Chondrocyte (in vitro differentiated cells): ENCODE measurements at places on chromosomes 16 and 17.
A peak's percentile ranks its signal among the peaks of the same experiment; 100 is the strongest.

- DNase-seq, result no peak
Observed at GRCh38 chr16:58306327-58306726, 11.5 kb upstream of the PRSS54 start.

DNA sequence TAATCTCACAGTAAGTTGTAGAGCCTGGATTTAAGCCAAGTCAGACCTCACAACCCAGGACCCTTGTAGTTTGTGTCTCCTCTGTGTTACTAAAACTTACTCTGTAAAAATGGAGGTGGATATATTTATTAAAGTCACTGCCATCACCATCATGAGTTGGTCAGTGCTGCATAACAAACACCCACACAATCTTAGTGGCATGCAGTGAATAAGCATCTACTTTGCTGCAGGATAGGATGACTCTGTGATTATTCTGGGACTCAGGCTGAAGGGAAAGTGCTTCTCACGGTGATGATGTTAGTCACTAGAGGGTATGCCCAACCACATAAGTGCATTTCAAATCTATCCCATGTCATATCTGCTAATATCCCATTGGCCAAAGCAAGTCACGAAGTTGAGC, 398.7 kb downstream of the XYLT1 start:
- DNase-seq, result no peak

DNA sequence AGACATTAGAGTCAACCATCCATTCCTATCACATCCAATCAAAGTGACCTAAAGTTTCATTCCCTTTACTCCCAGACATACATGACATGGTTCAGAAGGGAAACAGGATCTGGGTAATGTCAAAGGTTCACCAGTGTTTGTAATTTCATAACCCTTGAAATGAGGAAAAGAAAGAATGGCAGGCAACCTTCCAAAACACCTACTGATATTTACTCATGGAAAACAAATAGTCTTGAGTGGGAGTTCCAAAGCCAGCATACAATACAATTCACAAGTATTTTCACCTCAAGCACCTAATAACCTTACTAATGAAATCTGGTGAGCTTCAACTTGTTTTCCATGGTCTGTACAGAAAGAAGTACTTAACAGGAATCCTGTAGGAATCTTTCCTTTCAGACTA, 72.5 kb upstream of the AXIN2 start:
- DNase-seq, result no peak

DNA sequence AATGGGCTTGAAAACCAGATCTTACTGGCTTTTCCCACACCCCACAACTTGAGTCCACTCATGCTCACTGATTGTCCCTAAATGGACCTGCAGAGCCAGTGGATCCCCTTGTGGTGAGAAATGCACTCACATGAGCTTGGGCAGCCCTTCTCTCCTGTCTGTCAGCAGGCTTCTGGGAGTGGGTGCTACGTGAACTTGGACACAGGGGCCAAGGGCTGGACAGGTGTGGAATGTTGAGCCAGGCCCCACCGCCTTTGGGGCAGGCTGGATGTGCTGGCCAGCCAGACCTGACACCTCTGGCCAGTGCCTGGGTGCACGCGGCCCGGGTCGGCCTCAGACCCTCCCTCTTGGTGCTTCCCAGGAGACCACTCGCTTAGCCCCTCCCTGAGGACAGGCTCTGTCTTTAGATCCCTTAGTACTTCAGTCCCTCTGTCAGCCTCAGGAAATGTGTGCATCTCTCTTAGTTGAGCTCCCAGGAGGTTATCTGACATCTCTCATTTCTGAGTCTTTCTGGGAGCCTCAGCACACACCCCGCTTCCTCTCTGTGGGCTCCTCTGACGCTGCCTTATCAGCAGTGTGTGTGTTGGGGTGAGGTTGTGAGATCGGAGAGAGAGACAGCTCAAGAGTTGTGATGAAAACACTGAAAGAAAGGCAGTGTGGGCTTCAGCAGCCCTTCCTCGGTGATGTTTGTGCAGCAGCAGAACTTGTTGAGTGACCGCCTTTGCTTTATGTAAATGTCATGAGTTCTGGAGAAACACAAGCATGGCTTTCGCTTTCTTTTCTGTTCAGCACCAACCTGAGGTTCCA, 117.0 kb downstream of the RAB11FIP4 start:
- no peak for DNase-seq

DNA sequence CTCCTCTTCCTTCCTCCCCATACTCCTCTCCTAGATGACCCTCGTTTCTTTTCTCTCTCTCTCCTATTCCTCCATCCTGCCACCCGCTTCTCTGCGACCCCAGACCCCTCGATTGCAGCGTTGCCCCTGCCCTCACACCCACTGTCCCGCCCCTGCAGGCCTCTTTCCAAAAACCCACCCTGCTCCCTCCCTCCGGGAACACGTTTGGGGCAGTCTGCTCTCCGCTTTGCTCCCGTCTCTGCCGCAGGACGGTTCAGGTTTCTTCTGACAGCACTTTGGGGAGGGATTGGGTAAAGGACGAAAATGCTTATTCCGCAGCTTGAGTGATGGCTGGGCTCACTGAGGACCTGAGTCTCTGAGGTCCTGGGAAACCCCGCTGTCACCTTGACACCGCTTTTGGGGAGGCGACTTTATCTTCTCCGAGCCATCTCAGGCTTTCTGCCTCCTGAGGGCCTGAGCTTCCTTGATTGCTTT, 690 bp downstream of the NDE1 start:
- no peak for DNase-seq

DNA sequence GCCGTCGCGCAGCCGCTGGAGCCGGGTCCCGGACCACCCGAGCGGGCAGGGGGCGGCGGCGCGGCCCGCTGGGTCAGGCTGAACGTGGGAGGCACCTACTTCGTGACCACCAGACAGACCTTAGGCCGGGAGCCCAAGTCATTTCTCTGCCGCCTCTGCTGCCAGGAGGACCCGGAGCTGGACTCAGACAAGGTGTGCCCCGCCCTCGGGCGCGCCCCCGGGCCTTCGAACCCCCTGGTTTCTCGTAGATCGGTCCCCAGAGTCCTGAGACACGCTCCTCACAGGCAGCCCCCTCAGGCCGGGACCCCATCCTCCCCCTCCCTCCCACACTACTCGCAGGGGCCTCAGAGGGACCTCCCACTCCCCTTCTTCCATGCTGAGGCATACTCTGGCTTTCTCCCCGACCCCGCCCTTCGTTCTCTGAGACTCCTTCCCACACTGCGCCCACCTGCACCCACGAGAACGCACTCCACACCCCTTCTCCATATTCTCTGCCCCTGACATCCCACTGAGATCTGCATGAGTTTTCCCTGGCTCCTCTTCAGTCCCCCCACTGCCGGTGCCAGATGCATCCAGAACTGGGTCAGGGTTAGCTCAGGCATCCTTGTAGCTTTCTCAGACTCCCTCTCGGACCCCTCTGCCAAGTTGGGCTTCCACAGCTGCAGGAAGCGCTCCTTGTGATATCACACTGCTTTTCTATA, 523 bp downstream of the KCTD2 start:
- no peak for DNase-seq

GRCh38 chr16:3182608-3183444, 5.2 kb upstream of the OR1F1 start:
- peak; percentile 87 for DNase-seq

DNA sequence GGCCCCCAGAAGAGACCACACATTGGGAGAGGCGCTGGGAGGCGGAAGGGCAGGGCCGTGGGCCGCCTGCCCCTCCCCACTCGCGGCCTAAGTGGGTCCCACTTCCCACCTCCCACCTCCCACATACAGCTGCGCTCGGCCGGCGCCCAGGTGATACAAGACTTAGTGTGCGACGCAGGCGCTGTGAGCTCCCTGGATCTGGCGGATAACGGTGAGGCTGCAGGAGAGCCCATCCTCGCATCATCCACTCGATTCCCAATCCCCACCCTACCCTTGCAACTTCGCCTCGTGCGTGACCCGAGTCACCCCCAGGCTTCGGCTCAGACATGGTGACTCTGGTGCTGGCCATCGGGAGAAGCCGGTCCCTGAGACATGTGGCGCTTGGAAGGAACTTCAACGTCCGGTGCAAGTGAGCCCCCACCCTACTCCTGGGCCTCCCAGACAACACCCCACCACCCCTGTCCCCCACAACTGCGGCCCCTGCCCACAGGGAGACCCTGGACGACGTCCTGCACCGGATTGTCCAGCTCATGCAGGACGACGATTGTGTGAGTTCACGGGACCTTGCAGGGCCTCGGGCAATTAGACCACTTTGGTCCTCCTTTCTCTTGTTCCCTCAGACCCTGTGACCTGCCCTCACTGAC, 3.9 kb downstream of the CARMIL2 start:
- DNase-seq, result no peak

GRCh38 chr16:51392521-51393187, 241.6 kb upstream of the SALL1 start:
- DNase-seq, result no peak

DNA sequence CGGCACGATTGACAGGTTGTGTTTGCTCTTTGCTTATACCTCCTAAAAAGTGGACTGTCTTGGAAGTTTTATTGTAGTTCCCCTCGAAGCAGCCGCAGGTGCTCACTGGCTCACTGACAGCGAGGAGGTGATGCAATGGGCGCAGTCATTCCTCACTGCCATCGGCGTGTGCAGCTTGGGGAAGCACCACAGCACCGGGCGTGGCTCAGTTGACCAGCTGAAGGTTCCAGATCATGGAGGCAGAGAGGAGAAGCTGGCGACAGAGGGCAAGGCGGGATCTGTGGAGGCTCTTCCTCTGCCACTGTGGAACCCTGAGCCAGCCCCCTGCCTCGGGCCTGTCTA, 72.1 kb upstream of the TNRC6C start:
- no peak for DNase-seq

GRCh38 chr17:2374549-2375285, 26.1 kb downstream of the MNT start:
- no peak for DNase-seq

- DNase-seq, result no peak
Observed at GRCh38 chr16:4131621-4132020, 15.4 kb upstream of the ADCY9 start.

DNA sequence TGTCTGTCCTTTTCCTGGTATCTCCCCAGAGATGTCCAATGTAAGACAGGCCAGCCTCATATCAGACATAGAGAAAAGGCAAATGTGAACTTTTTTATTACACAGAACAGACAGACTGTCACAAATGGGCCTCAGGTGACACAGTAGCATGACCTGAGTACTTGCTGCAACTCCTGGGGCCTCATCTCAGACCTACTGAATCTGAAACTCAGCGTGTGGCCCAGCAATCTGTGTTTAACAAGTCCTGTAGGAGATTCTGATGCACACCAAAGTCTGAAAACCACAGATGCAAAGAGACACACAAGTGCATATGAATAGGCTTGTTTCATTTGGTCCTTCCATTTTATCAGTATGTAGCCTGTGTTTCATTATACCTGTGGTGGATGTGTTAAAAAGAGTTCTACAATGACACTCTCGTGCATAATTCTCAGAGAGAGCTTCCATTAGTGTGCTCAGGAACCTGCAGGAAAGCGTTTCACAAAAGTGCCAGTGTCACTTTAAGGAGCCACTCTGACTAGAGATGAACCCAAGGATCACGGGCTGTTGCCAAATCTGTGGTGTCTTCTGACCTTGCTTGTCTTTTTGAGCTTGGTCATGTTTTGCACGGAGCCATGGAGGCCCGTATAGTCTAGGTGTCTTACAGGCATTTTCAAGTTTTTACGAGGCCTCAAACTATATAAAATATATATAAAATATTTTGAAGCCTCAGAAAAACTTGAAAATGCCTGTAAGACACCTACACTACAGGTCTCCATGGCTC, 33.8 kb upstream of the NF1 start:
- DNase-seq, result no peak

GRCh38 chr16:55147396-55147795, 176.6 kb upstream of the IRX6 start:
- DNase-seq, result no peak

DNA sequence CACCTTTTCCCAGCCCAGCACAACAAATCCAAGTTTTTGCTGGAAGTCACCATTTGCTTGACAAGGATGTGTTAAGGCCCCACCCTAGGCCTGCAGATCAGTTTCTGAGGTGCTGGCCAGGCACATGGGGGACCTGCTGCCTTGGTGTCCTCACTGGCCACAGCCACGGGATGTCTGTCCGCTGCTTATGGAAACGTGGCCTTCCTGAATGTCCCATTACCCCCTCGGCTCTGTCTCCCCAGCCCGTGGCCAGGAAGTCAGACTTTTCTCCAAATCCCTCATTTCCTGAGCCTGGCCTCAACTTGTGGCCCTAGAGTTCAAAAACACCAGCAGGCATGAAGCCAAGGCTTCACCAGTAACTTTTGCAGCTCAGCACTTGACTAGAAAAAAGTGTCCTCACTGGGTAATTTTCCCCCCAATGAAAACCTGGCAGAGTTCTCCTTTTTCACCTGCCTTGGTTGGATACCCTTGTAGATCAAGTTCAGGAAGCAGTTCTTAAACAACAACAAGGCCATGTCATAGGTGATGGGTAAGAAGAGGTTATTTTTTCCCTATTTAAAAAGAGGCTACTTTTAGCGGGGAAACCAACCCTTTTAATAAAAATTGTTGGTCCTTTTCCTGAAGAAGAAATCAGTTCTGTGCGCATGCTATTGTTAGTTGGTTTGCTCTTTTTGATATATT, 80.8 kb downstream of the SOCS1 start:
- DNase-seq, result no peak

DNA sequence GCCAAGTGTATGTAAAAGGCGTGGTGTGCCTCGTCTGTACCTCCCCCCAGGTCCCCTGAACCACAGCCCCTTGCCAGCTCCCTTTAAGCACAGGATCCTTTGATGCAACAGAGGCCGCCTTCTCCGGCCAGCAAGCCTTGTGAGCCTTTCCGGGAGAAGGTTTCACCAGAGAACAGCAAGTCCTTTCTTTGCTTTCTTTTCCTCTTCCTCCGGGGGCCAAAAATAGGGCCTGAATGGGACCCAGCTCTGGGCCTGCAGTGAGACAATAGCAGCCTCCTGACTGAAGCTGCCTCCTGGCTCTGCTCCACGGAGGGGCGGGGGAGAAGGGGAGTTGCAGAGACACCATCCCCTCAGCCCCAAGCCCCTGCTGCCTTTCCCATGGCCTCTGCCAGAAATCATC, 9.0 kb downstream of the ADGRG1 start:
- DNase-seq, result no peak

GRCh38 chr17:82874011-82874835, 34.4 kb upstream of the ZNF750 start:
- peak; percentile 77 for DNase-seq

DNA sequence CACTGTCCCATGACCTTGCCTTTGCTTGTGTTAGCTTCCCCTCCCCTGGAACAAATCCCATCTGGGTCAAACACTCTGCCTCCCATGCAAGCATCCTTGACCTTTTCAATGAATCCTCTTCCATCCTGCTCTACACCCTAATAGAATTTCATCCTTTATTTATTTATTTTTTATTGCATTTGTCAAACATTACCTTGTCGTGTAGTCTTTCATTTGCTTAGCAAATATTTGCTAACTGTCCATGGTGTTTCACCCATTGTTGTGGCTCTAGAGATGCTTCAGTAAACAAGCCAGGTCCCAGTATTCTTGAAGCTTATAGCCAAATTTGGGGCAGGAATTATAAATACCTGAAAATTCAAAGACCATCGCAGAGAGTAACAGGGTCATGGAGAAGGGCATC, 51.0 kb upstream of the MRTFB start:
- DNase-seq, result no peak
